ENCODE measurements at places on chromosomes 7 and 10.

GRCh38 chr7:45623740-45624391 lies 49.7 kb downstream of the ADCY1 start:
- no peak for DNase-seq

- DNase-seq = no peak
Observed at GRCh38 chr10:122850705-122851640, 5.3 kb upstream of the CUZD1 start.

GRCh38 chr7:99393355-99394187 lies 14.8 kb downstream of the PDAP1 start:
- DNase-seq = no peak

GRCh38 chr7:11668727-11669126 lies 163.3 kb downstream of the THSD7A start:
- DNase-seq = no peak

DNA sequence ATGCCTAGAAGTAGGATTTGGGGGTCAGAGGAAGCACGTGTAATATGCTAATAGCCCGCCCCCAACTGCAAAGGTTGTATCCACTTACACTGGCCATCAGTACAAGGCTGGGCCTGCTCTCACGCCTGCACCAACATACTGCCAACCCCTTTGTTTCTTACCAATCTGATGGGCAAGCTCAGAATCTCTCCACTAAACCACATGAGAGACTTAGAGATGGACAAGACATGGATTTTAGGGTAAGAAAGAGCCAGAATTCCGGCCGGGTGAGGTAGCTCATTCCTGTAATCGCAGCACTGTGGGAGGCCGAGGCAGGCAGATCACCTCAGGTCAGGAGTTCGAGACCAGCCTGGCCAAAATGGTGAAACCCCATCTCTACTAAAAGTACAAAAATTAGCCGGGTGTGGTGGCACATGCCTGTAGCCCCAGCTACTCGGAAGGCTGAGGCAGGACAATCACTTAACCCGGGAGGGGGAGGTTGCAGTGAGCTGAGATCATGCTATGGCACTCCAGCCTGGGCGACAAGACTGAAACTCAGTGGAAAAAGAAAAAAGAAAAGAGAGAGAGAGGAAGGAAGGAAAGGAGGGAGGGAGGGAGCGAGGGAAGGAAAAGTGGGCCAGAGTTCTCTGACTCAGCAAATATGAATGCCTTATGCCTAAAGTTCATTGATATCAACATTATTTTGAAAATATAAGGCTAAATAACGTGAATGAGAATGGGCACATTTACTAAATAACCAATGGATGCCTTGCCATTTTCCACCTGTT lies 162.2 kb downstream of the SLIT1 start:
- DNase-seq = no peak

- DNase-seq = no peak
Observed at GRCh38 chr10:5744849-5745248, 60.2 kb downstream of the TASOR2 start.

DNA sequence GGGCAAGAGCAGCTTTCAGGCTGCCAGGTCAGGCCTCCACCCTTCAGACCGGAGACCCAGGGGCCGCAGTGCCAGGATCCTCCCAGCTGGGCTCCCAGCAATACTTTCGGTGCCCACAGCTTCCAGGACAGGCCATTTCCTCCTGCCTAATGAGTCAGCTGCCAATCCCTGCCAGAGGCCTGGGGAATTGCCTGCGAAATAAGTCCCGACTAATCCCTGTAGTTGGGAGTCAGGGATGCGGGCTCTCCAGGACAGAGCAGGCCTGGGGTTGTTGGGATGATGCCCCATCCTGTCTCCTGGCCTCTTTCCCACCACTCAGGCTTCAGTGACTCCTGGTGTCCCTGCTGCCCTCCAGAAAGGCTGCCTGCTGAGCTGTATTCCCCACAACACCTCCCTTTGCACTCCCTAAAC lies 143.5 kb upstream of the UNC5B start:
- DNase-seq = no peak
